ENCODE measurements at places on chromosomes 16 and 17.
A peak's percentile ranks its signal among the peaks of the same experiment; 100 is the strongest.

DNA sequence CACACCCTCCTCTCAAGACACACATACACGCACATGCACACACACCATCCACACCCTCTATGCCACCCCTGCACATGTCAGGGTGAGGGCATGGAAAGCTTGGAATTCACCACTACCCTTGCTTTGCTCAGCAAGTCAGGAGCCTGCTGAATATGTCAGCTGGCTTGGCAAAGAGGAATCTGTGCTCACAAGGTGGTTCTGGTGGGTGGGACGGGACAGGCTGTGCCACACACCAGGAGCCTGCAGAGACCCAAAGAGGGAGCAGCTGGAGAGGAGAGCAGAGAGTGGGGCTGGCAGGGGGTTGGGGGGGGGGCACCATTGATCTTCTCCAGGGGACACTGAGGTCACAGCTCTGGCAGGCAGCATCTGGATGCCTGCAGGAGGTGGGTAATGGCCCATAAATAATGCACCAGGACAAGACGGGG, 48.7 kb upstream of the NDRG4 start:
- DNase-seq, result no peak

GRCh38 chr17:6166492-6167179, 96.5 kb downstream of the WSCD1 start:
- no peak for DNase-seq

- no peak for DNase-seq
Observed at GRCh38 chr17:36147601-36148000, 28.8 kb downstream of the TBC1D3B start.

DNA sequence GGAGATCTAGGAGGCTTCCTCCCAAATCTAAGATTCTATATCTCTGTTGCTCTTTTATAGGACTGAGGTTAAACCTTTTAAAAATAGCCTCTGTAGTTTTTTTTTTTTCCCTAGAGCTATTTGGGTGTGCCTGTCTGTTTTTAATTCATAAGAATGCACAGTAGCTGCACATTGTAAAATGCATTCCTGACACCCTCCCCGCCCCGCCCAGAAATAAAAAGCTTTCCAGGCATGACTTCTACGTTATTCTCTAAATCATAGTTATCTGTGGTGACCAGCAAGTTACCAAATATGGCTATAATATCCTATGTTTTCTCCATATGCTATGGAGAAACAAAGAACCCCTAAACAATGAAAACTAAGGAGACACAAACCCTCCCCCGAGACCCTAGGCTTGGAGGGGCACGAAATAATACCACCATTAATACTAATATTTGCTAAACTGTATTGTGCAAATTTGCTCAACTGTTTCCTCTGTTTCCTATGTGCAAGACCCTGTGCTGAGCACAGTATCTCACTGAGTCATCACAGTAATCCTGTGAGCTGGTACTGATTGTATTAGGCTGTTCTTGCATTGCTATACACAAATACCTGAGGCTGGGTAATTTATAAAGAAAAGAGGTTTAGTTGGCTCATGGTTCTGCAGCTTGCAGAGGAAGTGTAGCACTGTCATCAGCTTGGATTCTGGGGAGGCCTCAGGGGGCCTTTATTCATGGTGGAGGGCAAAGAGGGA, 388.3 kb downstream of the CA10 start:
- no peak for DNase-seq

GRCh38 chr16:62548095-62548494, 511.9 kb upstream of the CDH8 start:
- DNase-seq, result no peak

GRCh38 chr16:72001180-72001874, 1.1 kb upstream of the PKD1L3 start:
- DNase-seq, result no peak

GRCh38 chr16:84463221-84463620, 41.2 kb downstream of the MEAK7 start:
- DNase-seq, result no peak

DNA sequence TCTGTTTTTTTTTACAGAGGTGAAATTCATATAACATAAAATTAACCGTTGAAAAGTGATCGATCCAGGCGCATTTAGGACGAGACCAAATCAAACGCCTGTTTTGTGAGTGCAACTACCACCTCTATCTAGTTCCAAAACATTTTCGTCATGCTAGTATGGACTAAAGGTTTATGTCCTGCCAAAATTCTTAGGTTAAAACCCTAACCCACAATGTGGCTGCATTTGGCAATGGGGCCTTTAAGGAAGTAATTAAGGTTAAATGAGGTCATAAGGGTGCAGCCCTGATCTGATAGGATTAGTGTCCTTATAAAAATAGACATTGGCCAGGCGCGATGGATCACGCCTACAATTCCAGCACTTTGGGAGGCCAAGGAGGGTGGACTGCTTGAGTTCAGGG, 32.8 kb upstream of the RCVRN start:
- DNase-seq, result no peak

- no peak for DNase-seq
Observed at GRCh38 chr17:66865151-66865550, 30.2 kb downstream of the CACNG5 start.

DNA sequence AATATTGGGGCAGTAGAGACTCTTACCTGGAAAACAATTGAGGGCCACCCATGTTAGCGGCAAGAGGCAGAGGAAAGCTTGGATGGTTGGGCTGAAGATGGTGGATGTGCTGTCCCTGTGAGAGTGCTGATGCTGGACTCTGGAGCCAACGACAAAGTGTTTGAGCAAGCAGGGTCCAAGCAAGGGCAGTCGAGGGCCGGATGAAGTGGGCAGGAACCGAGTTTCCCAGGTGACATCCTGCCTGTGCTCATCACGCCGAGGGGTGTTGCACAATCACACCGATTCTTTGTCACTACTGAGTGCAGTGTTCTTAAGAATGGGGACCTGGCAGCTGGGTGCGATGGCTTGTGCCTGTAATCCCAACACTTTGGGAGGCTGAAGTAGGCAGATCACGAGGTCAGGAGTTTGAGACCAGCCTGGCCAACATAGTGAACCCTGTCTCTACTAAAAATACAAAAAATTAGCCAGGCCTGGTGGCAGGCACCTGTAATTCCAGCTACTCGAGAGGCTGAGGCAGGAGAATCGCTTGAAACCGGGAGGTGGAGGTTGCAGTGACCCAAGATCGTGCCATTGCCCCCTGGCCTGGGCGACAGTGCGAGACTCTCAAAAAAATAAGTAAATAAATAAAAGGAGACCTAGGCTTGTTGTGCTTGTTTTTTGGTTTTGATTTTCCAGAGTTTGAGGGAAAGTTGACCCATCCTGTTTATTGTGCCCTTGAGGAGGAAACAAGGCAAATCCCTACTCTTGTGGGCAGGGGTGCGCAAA, 6.1 kb downstream of the PYCARD start:
- DNase-seq, result no peak

- DNase-seq, result no peak
Observed at GRCh38 chr16:70730944-70731343, 45.1 kb upstream of the MTSS2 start.

DNA sequence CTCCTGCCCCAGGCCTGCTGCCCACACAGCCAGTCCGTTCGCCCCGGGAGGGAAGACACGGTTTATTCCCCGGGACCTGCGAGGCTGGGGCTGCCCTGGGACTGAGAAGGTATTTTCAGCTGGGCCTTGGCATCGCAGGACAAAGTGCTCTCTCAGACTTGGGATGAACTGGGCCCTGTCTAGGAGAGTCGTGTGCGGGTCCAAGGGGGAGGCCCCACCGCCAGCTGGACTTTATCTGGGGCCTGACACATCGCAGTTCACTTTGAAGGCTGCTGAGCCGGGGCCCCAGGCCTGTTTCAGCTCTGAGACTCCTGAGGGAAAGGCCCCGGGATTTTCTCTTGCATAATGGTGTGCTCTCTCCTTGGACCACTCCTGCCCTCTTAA, 6.8 kb downstream of the CRISPLD2 start:
- DNase-seq, result no peak

GRCh38 chr16:53007095-53007494, 45.6 kb downstream of the CHD9NB start:
- no peak for DNase-seq

DNA sequence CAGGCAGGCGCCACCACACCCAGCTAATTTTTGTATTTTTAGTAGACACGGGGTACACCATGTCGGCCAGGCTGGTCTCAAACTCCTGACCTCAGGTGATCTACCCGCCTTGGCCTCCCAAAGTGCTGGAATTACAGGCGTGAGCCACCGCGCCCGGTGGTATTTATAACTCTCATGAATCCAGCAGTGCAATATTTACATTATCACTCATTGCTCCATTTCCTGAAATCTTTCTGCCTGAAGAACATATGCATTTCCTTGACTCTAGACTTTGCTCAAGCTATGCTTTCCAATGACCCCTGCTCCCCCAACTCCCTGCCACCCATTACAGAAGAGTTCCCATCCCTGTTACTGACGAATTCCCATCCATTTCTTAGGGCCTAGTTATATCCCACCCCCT, 19.7 kb upstream of the NDUFAB1 start:
- no peak for DNase-seq

DNA sequence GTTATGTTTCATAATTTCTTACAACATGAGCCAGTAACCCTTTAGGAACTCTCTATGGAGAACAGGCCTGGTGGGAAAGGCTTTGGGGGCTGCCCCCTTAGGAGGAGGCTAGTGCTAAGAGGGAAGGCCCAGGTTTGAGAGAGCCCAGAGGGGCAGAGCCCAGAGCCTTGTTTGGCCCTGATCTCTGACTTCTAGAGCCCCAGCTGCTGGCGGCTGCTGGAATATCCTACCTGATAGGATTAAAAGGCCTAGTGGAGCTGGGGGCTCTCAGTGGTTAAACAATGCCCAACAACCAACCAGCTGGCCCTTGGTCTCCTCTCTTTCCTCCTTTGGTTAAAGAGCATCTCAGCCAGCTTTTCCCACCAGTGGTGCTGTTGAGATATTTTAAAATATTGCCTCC, 54.1 kb downstream of the IGF2BP1 start:
- no peak for DNase-seq

DNA sequence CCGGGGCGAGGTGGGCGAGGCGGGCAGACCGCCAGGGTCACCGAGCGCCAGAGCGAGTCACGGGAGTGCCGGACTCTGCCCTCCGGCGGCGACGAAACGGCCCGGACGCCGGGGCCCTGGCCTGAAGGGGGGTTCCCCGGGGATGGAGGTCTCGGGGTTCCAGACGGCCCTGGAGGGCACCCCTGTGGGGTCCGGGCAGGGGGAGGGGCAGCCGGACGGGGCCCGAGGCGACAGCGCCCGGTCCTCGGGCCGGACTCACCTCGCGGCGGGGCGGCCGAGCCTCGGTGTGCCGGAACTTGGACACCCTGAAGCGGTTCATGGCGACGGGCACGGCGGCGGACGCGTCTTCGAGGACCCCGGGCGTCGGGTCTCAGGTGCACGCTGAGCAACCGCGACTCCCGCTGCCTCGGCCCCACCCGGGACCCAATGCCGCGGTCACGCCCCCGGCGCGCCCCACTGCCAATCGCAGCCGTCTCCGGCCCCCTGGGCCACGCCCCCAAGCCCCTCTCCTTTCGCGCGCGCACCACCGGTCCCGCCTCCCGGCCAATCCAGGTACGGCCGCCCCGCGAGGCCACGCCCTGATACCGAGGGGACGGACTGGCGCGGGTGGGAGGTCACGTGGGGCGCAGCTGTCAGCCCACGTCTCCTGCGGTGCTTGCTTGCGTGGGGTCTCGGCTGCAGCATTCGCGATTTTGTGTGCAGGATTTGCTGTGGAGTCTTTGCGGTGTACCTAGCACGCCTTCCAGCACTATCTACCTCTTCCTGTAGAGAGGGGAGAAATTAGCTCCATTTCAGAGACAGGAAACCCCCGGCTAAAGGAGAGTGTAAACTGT, at the start of gene CORO7:
Gene CORO7, minus strand, starts transcription at position 397 of the 833 bp plus-strand sequence. Its CDS starts 78 bp downstream, at position 319.
- peak; percentile 98 for DNase-seq

GRCh38 chr17:29595943-29596774, 3.2 kb downstream of the ANKRD13B start:
- no peak for DNase-seq

GRCh38 chr17:58382108-58382871, 30.3 kb upstream of the SUPT4H1 start:
- DNase-seq, result no peak

DNA sequence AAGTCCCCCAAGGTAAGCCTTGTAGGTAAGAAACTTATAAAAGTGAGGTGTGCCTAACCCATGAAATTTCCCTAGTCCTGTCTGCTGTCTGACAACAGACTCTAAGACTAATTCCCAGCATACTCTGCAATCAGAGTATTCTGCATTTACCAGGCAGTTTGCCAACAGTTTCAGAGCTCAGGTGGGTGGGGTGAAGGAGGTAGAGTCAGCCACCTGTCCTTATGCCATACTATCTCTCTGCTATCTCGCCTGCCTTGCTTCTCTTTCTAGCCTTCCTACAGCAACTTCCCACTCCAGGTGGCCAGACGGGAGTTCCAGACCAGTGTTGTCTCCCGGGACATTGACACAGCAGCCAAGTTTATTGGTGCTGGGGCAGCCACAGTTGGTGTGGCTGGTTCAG, 2.3 kb downstream of the ATP5MC1 start:
- no peak for DNase-seq

GRCh38 chr17:32514606-32515005, 27.8 kb downstream of the CDK5R1 start:
- no peak for DNase-seq

GRCh38 chr17:78985395-78985794, 5.7 kb upstream of the LGALS3BP start:
- DNase-seq, result no peak

- no peak for DNase-seq
Observed at GRCh38 chr16:85862476-85863383, 36.2 kb upstream of the IRF8 start.

DNA sequence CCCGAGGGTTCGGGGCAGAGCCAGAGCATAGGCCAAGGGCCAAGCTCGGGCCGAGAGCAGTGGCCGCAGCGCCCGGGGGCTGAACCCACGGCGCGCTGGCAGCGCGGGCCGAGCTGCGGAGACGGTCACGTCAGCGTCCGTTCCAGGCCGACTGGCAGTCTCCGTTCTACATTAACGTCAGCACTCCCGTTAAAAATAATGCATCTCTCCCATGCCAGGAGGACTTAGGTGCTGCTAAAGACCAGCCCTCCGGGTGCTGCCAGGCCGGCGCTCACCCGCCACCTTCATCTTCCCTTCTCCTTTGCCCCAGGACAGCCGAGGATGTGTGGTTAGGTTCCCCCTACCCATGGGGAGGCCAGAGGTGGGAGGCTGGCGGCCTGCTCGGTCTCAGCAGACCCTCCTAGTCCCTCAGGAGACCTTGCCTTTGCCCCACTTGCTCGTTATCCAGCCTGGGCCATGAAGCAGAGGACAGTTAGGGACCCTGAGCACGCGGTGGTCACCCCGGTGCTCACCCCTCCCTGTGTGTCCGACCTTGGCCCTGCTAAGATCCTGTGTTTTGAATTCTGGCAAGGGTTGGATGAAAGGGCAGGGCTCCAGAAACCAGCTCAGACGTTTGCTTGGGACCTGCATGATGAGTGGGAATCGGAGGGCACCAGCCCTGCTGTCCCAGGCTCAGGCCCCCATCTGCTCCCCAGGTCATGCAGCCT, 572 bp downstream of the MPG start:
- no peak for DNase-seq

- peak; percentile 48 for DNase-seq
Observed at GRCh38 chr17:80866050-80866793, 125.4 kb upstream of the CHMP6 start.

DNA sequence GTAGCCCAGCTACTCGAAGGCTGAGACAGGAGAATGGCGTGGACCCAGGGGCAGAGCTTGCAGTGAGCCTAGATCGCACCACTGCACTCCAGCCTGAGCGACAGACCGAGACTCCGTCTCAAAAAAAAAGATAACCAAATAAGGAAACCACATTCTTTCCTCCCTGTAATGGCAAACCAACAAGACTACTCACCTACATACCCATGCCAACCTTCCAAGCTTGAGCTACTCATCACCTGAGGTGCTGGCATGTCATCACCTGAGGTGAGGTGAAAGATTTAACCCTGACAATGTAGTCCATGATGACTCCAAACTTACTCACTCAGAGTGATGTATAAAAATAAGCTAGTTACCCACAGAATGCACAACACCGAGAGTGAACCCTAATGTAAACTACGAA, 85.2 kb downstream of the SMG6 start:
- DNase-seq, result no peak

Data from stimulated activated CD4-positive, alpha-beta T cell treated with anti-CD3 and anti-CD28 coated beads, Interleukin-15, amount 100 ng/mL, for 1 hour (primary cell).